ENCODE measurements at places on chromosomes 12 and 14.

- no peak for DNase-seq
Measured at GRCh38 chr14:91227183-91227628, 17.3 kb downstream of the GPR68 start.

DNA sequence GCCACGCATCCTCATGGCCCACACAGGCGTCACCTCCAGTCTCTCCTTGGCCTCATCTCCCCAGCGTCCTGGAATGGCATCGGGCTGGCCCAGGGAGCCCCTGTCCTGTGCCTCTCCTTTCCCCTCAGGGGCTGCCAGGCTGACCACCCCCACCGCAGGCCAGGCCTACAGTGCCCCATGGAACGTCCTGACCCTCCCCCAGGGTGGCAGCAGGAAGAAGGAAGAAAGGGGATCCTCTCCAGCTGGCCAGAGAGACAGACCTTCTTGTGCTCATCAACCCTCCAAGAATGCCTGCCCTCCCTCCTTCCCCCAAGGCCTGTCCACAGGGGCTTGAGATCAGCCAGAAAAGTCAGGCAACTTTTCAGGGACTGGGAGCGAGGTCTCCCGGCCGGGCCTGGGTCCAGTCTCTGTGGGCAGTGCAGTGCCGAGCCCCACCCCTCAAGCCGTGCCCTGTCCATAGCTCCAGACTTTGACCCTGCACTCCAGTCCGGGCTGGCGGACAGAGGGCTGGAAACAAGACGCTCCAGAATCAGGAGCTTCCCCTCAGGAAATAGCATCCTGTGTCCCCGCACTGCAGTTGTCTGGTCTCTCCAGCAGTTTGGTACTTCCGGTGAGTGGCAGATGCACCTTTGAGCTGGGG lies at the start of gene DAO:
DAO (plus strand) TSS at position 478 of the 640 bp plus-strand sequence. CDS start 4,915 bp downstream, outside the sequence.
- DNase-seq, result no peak

GRCh38 chr14:58060077-58060476 lies 91.9 kb downstream of the ARMH4 start:
- DNase-seq, result no peak

GRCh38 chr12:42187799-42188198 lies 43.1 kb upstream of the GXYLT1 start:
- DNase-seq, result no peak

GRCh38 chr14:100288382-100289185 lies 17.7 kb downstream of the SLC25A29 start:
- DNase-seq, result no peak

- no peak for DNase-seq
Measured at GRCh38 chr14:67409461-67409860, 2.5 kb downstream of the PLEK2 start.

DNA sequence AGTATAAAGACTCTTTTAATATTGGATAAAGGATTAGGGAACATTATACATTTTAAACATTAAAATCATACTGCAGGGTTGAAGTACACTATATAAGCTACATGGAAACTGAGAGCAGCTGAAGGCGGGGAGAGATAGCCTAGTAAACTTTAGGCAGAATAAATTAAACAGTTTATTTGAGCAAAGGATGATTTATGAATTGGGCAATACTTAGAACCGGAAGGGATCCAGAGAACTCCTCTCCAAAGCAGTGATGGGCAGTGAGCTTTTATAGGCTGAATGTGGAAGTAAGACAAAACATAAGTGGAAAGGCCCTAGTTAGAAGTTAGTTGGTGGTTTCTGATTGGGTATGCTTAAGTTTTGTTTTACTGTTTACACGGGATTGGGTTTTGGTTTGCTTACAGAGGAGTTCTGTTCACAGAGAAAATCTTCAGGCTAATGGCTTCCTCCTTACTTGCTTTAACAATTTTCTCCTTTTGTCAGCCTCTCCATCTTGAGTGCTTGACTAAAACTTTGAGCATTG lies 18.9 kb downstream of the LEMD3 start:
- no peak for DNase-seq

DNA sequence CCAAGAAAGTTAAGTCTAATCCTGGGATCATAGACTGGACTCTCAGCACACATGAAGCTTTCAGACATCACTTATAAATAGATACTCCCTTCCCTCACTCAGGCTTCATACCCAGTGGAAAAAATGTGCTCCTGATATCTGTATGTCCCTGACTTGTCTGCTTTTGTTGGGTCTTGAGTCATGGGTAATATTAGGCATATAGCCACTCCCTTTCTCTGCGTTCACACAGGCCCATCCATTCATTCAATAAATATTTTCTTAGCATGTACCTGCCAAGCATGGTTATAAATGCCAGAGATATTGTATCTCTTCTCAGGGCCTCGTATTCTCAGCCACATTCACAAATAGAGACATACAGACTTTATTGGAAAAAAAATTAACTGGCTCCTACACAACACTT lies 43.5 kb downstream of the COX16 start:
- no peak for DNase-seq

DNA sequence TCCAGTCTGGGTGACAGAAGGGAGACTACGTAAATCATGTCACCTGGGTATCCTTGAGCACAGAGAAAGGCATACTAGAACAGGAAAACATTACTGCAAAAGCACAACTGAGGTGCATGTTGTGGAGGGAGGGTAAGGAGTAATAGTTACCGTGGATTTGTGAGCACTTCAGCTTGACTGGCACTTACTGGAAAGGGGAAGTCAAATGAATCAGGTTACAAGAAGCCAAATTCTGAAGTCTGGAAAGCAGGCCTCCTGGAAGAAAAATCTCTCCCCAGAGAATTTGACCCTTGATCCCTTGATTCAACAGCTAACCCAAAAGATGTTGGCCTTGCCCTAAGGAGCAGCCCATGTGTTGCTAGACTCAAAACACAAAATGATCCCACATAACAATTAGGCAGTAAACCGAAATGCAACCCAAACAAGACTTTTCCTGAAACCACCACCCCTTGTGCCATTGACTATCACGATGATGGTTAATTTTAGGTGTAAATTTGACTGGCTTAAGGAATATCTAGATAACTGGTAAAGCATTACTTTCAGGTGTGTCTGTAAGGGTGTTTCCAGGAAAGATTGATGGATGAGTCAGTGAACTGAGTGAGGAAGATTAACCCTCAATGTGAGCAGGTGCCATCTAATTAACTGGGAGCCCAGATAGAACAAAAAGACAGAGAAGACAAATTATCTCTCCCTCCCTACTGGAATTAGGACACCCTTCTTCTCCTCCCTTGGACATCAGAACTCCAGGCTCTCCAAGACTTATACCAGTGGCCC lies 108.8 kb downstream of the SLC25A21 start:
- DNase-seq, result no peak

GRCh38 chr12:99282624-99283023 lies 364.9 kb upstream of the GARIN6 start:
- DNase-seq, result no peak

GRCh38 chr12:116236148-116236731 lies 41.3 kb downstream of the MED13L start:
- peak; percentile 21 for DNase-seq

DNA sequence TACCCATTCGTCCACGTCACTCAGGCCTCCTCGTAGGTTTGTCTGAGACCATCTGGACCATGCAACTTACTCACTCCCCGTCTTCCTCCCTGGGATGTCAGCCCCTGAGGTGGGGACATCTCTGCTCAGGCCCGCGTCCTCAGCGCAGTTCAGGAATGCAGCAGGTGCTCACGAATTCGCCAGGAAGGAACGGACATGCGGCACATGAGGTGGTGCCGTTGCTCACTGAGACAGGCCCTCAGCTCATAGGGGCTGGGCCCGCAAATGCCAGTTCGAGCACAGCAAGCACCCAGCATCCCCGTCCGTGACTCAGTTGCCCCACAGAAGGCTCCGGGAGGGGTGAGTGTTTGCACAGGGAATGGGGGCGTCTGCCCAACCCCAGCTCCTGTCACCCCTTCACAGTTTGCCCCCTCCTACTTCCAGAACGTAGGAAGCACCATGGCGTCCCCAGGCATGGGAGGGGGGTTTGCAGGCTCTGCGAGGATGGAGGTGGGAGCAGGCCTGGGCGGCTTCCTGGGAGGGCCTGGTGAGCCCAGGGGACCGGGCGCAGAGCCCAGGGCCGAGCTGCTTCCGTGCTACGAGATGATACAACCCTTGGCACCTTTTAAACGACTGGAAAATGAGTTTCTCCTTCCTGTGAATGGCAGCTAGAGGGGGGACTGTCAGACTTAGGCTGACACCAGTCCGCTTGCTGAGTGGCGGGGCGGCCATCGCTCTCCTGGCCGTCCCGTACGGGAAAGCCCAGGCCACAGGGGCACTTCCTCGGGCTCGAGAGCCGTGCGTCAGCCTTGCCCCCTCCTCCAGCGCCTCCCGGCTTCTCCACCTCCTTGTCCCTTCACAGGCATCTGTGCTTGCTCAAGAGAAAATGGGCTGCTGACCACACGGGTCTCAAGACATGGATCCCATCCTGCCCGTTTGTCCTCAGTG lies 6.9 kb downstream of the GALNT9 start:
- DNase-seq, result no peak

- DNase-seq, result no peak
Measured at GRCh38 chr14:76908834-76909233, 82.6 kb downstream of the LRRC74A start.

GRCh38 chr14:103133210-103134140 lies 10.2 kb downstream of the TNFAIP2 start:
- no peak for DNase-seq

DNA sequence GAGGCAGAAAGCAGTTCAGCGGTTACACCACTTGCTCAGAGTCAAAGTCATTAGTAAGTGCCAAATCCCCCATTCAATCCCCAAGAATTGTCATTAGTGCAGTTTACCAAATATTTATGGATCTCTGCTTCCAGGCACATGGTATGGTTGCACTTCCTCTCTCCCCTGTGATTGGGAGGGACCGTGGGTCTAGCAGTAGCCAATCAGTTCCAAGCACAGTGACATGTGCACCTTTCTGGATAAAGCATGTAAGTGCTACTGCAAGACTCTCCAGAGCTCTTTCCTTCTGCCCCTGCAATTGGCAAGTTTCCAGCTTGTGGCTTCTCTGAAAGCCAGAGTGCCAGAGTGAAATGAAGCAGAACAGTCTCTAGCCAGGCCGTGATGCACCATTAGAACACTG lies 85.3 kb upstream of the FLRT2 start:
- DNase-seq, result no peak

DNA sequence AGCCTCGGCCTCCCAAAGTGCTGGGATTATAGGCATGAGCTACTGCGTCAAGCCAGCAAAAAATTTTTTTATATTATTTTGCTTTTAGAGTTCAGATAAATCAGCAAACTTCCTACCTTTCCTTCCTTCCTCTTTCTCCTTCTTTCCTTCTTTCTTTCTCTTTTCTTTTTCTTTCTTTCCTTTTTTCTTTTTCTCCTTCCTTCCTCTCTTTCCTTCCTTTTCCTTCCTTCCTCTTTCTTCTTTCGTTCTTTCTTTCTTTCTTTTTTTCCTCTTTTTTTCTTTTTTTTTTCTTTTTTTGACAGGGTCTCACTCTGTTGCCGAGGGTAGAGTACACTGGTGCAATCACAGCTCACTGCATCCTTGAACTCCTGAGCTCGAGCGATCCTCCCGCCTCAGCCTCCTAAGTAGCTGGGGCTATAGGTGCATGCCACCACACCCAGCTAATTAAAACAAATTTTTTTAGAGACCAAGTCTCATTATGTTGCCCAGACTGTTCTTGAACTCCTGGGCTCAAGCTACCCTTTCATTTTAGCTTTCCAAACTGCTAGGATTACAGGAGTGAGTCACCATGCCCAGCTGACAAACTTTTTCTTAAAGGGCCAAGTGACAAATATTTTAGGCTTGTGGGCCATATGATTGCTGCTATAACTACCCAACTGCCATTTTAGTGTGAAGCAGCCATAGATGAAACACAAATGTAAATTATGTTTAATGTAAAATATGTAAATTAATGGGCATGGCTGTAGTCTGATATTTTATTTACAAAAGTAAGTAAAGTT lies 7.1 kb upstream of the WASHC4 start:
- no peak for DNase-seq

GRCh38 chr12:1470051-1470450 lies 124.3 kb downstream of the FBXL14 start:
- no peak for DNase-seq

DNA sequence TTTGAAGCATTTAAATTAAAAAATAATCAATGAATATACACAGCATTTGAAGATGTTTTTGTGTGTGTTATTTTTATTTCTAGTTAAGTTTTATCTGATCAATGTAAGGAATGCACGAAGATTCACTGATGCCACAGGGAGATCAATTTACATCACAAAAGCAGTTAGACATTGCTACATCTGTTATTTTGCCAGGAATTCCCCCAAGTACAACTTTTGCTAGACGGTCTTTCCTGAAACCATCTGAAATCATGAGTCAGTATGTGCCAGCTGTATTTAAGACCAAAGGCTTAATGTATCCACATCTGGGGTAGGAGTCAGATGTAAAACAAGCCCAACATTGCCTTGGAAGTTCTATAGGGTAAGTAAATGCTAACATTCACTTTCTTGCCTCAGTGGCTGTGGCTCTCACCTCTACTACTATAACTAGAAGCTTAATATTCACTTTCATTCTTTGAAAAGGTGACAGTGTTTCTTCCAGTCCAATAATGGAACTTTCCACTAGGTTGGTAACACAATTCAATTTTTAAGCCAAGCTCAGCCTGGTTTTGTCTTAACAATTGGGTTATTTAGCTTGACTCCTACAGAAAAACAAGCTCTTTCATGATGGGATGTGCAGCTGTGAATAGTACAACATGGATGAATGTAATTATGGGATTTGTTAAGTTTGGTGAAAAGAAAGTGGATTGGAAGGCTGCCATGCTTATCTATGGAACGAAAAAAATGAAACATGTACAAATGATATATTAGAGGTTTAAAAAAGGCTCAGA lies 385.4 kb upstream of the TMEM132C start:
- no peak for DNase-seq

GRCh38 chr12:109764123-109764522 lies 50.5 kb downstream of the FAM222A start:
- no peak for DNase-seq

DNA sequence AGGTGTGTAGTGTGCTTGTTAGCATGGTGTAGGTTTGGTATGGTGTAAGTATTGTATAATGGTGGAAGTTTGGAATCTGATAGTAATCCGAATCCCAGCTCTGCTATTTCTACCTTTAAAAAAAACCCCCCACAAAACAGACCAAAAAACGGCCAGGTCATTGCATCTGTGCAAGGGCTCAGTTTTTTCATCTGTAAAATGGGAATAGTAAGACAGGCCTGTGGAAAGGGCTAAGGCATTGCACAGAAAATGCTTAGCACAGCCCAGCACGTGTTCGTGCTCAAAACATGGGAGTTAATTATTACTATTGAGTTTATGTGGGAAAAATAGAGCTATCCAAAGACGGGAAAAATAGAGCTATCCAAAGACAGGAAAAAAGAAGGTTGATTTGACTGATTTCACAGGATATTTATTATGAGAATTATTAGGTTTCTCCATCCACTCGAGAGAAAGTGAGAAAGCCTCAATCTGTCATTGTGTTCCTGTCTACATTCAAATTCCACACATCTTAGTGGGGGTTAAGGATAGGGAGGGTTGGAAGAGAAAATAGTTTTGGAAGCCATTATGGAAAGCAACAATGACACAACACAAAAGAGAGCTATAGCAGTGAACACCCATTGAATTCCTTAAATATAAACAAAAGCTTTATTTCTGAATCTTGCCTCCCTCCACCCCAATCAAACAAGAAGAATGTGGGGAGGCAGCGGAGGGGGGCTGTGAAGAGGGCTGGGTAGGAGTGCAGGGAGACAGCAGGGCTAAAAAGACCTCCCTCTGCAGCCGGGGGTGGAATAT lies 126.8 kb upstream of the MAX start:
- DNase-seq, result no peak

GRCh38 chr12:112401903-112402498 lies 7.4 kb downstream of the RPL6 start:
- DNase-seq, result no peak

GRCh38 chr14:105480807-105481801 lies 5.6 kb upstream of the CRIP1 start:
- peak; percentile 88 for DNase-seq

- DNase-seq, result no peak
Measured at GRCh38 chr14:91249841-91250616, 5.5 kb upstream of the GPR68 start.
